Cardiac muscle cell (in vitro differentiated cells and primary cell): ENCODE measurements at places on chromosomes 11 and 22.
A peak's percentile ranks its signal among the peaks of the same experiment; 100 is the strongest.

DNA sequence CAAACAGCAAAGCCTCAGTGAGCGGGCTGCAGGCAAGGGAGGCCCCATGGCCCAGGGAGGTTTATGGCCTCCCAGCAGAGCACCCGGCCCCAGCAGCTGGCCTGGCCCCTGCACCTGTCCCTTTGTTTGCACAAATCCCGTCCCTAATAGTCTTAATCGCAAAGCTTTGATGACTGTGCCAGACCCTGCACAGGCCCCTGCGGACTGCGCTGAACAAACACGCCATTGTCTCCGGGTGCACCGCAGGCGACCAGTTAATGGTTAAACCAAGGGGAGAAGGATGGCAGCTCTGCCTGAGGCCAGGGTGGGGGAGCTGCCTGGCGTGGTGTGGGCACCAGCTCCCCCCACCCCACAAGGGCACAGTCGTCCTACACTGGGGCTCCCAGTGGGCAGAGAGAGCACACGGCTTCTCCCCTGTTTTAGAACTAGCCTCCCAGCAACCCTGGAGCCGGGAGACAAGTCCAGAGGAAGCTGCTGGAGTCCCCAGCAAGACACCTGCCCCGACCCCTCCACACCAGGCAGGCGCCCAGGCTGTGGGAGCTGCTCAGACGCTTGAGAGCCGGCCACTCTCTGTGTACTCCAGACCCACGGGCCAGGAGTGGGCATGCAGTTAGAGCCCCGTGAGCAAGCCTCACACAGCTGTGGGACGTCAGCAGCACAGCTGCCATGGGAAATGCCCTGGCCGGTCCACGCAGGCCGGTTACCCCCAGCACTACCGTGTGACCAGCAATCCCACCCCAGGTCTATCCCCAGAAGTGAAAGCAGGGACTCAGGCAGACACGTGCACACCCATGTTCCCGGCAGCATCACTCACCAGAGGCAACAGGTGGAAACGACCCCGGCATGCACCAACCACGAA is 39.7 kb upstream of the TH start:
- H3K36me3 ChIP-seq = no peaks in the 10 kb centered on the region
- DNase-seq = no peak
- no peaks in the 10 kb centered on the region for H3K27me3 ChIP-seq
- H3K27ac ChIP-seq = no peak overlapping the region
- H3K4me1 ChIP-seq = no peaks in the 10 kb centered on the region
- H3K4me3 ChIP-seq = no peak overlapping the region

DNA sequence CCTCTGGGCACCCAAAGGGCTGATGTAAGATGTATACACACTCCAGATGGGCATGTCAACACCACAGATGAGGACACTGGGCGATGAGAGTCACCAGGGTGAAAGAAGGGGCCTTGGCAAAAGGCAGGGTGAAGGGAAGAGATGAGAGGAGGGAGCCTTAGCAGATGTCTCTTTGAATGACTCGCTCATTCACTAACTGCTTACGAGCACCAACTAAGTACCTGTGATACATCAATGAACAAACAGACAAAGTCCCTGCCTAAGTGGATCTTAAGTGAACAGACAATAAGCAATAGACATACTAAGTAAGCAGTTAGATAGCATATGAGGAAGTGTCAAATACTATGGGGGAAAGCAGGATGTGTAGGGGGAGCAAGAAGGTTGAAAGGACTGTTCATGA is 7.5 kb downstream of the ME3 start:
- no peak overlapping the region for H3K27ac ChIP-seq
- H3K4me1 ChIP-seq = no peaks in the 10 kb centered on the region
- peaks cover 18% of the 10 kb centered on the region for H3K27me3 ChIP-seq
- H3K36me3 ChIP-seq = no peaks in the 10 kb centered on the region
- no peak for DNase-seq

- no peaks in the 10 kb centered on the region for H3K27me3 ChIP-seq
- peaks cover 4% of the 10 kb centered on the region for H3K4me1 ChIP-seq
- H3K36me3 ChIP-seq = peaks cover 27% of the 10 kb centered on the region
- no peak overlapping the region for H3K27ac ChIP-seq
- H3K4me3 ChIP-seq = no peak overlapping the region
Observed at GRCh38 chr11:34975482-34975881, 59.1 kb downstream of the PDHX start.

DNA sequence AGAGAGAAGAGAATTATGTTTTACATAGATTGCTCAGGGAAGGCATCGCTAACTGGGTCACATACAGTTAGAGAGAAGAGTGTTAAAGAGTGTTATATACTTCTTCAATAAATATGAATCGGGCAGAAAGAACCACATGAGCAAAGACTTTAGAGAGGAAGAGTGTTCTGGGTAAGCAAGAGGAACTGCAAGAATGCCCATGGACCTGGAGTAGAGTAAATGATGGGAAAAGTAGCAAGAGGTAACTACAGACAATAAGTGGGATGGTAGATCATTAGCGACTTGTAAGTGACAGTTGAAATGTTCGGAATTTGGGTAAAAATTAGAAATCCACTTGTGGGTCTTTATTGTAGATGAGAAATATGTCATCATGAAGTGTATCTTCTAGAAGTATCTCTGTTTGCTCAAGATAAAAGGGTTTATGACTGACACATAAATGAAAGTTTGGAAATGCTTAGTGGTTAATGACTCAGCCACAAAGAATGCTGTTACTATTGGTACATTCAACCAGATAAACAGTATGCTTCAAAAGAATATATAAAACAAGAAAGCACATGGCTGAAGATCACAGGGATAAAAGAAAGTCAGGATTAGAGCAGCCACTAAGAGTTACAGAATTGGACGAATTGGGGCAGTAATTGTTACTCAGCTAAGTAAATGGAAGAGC is 229.3 kb downstream of the CASP12 start:
- H3K27ac ChIP-seq = no peak overlapping the region
- no peaks in the 10 kb centered on the region for H3K36me3 ChIP-seq
- H3K4me3 ChIP-seq = no peak overlapping the region

DNA sequence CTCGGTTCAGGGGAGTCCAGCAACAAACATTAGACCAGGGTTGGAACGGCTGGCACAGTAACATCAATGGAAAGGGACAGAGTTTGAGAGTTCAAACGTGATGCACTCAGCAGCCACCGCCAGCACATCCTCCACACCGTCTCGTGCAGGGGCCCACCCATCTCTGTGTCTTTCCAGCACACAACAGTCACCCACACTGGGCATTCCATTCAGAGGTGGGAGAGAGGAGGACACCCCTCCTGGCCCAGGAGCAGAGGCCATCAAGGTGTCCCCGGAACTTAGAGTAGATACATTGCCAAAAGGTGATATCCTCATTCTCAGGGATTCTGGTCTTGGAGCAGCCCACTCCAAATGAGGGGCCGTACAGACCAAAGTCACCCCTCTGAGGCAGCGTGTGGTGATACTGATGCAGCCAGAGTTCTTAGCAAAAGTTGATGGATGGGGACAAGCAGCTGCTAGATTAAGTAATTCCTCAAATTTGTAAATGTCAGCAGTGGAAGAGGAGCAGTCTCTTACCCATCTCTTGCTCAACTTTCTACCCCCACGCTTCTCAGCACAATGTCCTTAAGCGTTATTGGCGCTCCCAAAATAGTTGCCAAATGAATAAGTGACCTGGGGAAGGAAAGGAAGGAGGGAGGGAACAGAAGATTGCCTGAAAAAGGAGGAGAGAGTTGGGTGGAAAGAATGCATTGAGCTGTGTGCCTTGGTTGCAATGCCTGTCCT is 5.5 kb downstream of the SNAP29 start:
- H3K4me3 ChIP-seq = no peak overlapping the region
- peaks cover 23% of the 10 kb centered on the region for H3K4me1 ChIP-seq
- peak; percentile 21 for DNase-seq
- H3K36me3 ChIP-seq = no peaks in the 10 kb centered on the region

- DNase-seq = no peak
- no peak overlapping the region for H3K4me3 ChIP-seq
- H3K27ac ChIP-seq = no peak overlapping the region
- no peaks in the 10 kb centered on the region for H3K36me3 ChIP-seq
Observed at GRCh38 chr11:111039982-111040381, 205.5 kb upstream of the POU2AF2 start.

DNA sequence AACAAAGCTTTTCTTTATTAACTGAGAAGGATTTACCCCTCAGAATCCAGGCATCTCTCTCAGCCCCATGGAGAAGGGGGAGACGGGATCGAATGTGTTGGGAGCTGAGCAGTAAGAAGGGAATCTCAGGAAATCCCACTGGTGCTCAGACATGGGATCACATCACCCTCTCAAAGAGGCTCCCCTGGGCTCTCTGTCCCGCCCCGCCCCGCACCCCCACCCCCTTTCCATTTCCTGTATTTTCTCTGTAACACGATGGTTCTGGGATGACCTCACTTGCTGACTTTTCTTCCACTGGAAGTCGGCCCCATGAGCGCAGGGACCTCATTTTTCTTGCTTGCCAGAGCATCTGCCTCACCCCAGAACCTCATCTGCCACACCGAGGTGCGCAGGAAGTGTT is 100.0 kb downstream of the RPS6KA4 start:
- no peaks in the 10 kb centered on the region for H3K36me3 ChIP-seq
- DNase-seq = no peak
- no peaks in the 10 kb centered on the region for H3K4me1 ChIP-seq
- H3K4me3 ChIP-seq = no peak overlapping the region
- no peak overlapping the region for H3K27ac ChIP-seq

DNA sequence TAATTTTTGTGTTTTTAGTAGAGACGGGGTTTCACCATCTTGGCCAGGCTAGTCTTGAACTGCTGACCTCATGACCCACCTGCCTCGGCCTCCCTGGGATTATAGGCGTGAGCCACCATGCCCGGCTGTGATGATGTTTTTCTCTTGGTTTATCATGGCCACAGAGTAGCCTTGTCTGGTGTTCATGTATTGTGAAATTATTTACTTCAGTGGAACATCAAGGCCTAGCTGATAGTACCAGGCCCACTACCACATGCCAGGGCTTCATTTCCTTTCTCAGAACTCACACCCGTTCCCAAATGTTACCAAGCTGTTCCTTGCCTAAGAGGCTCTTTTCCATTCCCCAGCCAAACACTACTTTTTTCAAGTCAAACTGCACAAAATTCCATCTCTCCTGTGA is 6.1 kb upstream of the DDB2 start:
- H3K4me3 ChIP-seq = no peak overlapping the region
- H3K27me3 ChIP-seq = no peaks in the 10 kb centered on the region
- no peak overlapping the region for H3K27ac ChIP-seq
- no peak for DNase-seq

- H3K27me3 ChIP-seq = no peaks in the 10 kb centered on the region
- peaks cover 6% of the 10 kb centered on the region for H3K36me3 ChIP-seq
- peak within 1 kb of the TSS; percentile 74 for H3K27ac ChIP-seq
- H3K4me3 ChIP-seq = peak within 1 kb of the TSS; percentile 82
Observed at GRCh38 chr22:50250555-50251476, at the start of gene HDAC10. Gene HDAC10 (minus strand): TSS chr22:50251265. CDS start chr22:50251032, 233 bp downstream.

GRCh38 chr11:13339195-13340153 is 61.9 kb downstream of the BMAL1 start:
- no peak overlapping the region for H3K4me3 ChIP-seq
- no peaks in the 10 kb centered on the region for H3K36me3 ChIP-seq
- H3K27me3 ChIP-seq = no peaks in the 10 kb centered on the region
- no peaks in the 10 kb centered on the region for H3K4me1 ChIP-seq

GRCh38 chr11:85946221-85946620 is 91.0 kb downstream of the CCDC83 start:
- no peaks in the 10 kb centered on the region for H3K4me1 ChIP-seq
- no peaks in the 10 kb centered on the region for H3K36me3 ChIP-seq
- peak; percentile 52 for DNase-seq
- H3K27ac ChIP-seq = no peak overlapping the region
- no peaks in the 10 kb centered on the region for H3K27me3 ChIP-seq
- H3K4me3 ChIP-seq = no peak overlapping the region

GRCh38 chr11:100825626-100826025 is 138.5 kb downstream of the ARHGAP42 start:
- H3K27ac ChIP-seq = no peak overlapping the region
- H3K4me3 ChIP-seq = no peak overlapping the region
- H3K27me3 ChIP-seq = no peaks in the 10 kb centered on the region
- H3K36me3 ChIP-seq = no peaks in the 10 kb centered on the region
- no peak for DNase-seq

DNA sequence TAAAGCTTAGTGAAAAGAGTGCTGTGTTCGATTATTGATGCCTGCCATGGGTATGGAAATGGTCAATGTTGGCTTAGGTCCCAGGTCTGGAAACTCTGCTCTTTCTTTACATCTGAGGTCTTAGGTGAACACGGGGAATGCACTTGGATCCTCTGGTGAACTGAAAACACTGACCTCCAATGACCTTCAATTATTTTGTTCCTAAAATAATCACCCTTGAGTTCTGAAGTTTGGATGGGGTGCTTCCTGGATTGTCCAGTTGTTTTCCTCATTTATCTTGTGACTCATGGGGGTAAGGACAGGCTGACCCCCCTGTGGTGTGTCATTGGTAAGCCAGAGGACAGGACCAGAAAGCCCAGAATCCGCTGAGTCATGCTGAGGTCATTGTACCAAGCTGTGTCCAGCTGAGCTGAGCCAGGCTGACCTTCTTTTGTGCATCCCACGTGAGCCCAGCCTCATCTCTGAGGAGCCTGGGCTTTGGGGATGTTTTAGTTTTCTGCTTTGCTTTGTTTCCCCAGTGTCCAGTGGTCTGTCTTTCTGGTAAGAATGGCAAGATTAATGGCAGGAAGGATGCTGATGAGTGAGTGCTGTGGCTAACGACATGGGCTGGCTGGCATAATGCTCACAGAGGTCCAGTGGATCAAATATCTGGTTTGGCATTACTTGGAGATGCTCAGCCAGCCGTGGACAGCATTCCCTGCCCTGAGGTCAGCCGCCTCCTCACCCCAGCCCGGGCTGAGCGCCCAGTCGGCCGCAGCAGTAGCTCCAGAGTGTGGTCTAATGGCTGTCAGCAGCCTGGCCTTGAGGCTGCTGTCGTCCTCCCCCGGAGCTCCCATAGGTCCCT is 35.6 kb downstream of the AMPD3 start:
- H3K36me3 ChIP-seq = no peaks in the 10 kb centered on the region
- no peak overlapping the region for H3K4me3 ChIP-seq
- H3K27ac ChIP-seq = no peak overlapping the region
- peaks cover 5% of the 10 kb centered on the region for H3K27me3 ChIP-seq
- peak; percentile 34 for DNase-seq
- no peaks in the 10 kb centered on the region for H3K4me1 ChIP-seq

DNA sequence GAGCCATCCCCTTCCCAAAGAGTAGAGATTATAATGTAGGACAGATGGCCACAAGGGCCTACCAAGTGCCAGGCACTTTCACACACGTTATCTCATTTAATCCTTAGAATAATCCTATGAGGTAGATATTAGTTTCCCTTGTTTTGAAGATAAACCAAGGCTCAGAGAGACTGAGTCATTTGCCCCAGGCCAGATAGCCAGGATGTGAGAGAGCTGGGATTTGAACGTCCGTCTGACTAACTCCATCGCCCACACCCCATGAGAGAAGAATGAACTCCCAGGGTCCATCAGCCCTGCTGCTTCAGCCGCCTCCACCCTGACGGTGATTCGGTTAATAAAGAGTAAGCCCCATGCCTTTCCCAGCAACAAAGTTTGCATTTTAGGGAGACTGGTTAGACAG is 10.7 kb downstream of the PRG3 start:
- H3K4me1 ChIP-seq = no peaks in the 10 kb centered on the region
- no peaks in the 10 kb centered on the region for H3K36me3 ChIP-seq
- no peak overlapping the region for H3K4me3 ChIP-seq
- H3K27ac ChIP-seq = no peak overlapping the region

DNA sequence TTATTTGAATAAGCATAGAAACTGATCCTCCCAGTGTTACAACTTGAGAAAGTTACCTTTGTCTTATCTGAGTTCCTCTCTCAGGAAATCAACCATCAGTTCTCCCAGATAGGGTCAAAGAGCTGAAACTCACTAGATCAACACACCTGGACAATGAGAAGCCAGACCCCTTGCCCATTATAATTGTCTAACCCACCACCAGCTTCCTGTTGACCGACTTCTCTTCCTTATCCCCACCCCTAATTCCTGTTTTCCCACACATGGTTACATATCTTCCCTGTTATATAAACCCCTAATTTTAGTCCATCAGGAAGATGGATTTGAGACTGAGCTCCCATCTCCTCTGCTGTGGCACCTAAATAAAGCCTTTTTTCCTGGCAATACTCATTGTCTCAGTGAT is 6.9 kb downstream of the SLC5A4 start:
- no peak overlapping the region for H3K27ac ChIP-seq
- H3K27me3 ChIP-seq = peaks cover 3% of the 10 kb centered on the region
- DNase-seq = no peak
